LNCaP clone FGC (cell line): ENCODE measurements at places on chromosomes 1 and 21.

DNA sequence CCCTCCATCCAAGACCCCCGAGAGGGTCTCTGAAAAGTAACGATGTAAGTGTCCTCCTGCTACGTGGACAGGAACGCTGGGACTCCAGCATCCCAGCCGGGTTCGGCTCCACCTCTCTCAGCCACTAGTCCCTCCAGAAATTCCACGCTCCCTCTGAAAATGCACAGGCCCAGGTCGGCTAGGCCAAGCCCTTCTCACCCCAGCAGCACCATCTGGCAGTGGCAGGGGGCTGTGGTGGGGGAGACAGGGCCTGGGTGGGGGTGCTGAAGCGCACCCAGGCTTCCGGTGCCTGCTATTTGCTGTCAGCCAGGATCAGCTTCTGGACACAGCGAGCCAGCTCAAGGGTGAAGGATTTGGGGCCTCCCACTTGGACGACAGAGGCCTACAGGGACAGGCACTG lies 73.3 kb downstream of the ARHGEF16 start:
- DNase-seq: no peak

- no peak for DNase-seq
These were observed 16.7 kb upstream of the PTGFR start for GRCh38 chr1:78474092-78474491.

GRCh38 chr1:58149271-58149812 lies 397.2 kb downstream of the OMA1 start:
- no peak for DNase-seq

GRCh38 chr1:43348809-43349593 lies 9.8 kb upstream of the CDC20 start:
- peak; percentile 85 for DNase-seq

- DNase-seq: no peak
These were observed 203.8 kb downstream of the LMX1A start for GRCh38 chr1:165152727-165153126.

DNA sequence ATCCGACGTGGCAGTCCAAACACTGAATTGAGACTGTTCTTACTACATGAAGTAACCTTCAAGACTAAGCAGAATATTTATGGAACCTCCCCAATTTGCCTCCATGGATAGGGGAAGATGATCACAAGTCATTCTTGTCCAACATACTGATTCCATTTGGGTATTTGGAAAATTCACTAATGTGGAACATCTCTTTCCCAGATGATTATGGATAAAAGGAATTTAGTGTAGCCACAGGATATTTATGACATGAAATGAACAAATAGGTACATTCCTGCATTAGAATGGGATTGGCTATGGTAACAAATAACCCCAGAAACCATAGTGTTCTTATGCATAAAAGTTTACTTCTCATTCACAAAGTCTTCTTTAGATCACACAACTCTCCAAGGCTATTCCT lies 40.2 kb upstream of the SGIP1 start:
- DNase-seq: no peak

DNA sequence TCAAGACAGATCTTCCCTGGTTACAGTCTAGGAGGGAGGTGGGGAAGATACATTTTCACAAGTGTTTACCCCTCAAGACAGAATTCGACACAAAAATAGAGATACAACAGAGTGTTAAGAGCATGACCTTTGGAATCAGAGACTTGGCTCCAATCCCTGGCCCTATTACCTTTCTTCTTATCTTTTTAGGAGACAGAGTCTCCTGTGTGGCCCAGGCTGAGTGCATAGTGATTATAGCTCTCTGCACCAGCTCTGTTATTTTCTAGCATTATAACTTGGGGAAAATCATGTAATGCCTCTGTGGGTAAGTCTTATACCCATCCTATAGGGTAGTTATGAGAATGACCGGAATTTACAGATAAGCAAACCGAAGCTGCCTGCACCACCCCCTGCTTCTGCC lies 9.8 kb downstream of the NIPAL3 start:
- DNase-seq: no peak

GRCh38 chr1:231950331-231951128 lies 323.9 kb downstream of the DISC1 start:
- DNase-seq: no peak
